ENCODE measurements at places on chromosomes 4 and X. TPM values are rescaled to one million over a fixed set of nuclear protein-coding genes. Genes with fewer than 3 reads are reported as not detected.
A peak's percentile ranks its signal among the peaks of the same experiment; 100 is the strongest.

- H3K4me3 ChIP-seq: no peak overlapping the region
- no peak for DNase-seq
- H3K27me3 ChIP-seq: no peaks in the 10 kb centered on the region
- no peak overlapping the region for H3K27ac ChIP-seq
- H3K4me1 ChIP-seq: no peaks in the 10 kb centered on the region
Observed at GRCh38 chr4:8130346-8131066, 28.1 kb downstream of the ABLIM2 start.

DNA sequence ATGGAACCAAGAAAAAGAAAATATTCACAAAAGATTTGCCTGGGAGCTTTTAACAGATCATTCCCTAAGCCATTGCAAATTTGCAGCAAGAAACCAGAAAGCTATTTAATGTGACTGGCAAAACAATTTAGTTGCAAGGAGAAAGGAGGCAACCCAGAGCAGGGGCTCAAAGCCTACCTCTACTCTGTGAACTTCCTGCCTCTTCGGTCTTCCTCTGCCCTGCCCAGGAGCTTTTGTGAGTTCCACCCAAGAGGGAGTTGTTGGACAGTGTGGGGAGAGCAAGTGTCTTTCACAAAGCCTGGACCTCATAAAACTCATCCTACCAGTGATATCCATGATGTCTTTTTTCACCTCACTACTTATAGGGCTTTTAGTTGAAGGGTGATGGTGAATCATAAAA is 107.4 kb downstream of the AFF1 start:
- H3K4me3 ChIP-seq: no peak overlapping the region
- no peaks in the 10 kb centered on the region for H3K36me3 ChIP-seq
- H3K27ac ChIP-seq: peak overlapping the region; percentile 53
- peaks cover 74% of the 10 kb centered on the region for H3K4me1 ChIP-seq

GRCh38 chrX:68147848-68148247 is 285.4 kb downstream of the OPHN1 start:
- no peak for DNase-seq
- H3K27ac ChIP-seq: no peak overlapping the region
- H3K36me3 ChIP-seq: no peaks in the 10 kb centered on the region
- no peaks in the 10 kb centered on the region for H3K4me1 ChIP-seq
- H3K4me3 ChIP-seq: no peak overlapping the region

GRCh38 chr4:7733201-7733600 is 206.5 kb downstream of the AFAP1 start:
- H3K27ac ChIP-seq: no peak overlapping the region
- no peaks in the 10 kb centered on the region for H3K4me1 ChIP-seq
- H3K27me3 ChIP-seq: no peaks in the 10 kb centered on the region
- H3K36me3 ChIP-seq: no peaks in the 10 kb centered on the region

DNA sequence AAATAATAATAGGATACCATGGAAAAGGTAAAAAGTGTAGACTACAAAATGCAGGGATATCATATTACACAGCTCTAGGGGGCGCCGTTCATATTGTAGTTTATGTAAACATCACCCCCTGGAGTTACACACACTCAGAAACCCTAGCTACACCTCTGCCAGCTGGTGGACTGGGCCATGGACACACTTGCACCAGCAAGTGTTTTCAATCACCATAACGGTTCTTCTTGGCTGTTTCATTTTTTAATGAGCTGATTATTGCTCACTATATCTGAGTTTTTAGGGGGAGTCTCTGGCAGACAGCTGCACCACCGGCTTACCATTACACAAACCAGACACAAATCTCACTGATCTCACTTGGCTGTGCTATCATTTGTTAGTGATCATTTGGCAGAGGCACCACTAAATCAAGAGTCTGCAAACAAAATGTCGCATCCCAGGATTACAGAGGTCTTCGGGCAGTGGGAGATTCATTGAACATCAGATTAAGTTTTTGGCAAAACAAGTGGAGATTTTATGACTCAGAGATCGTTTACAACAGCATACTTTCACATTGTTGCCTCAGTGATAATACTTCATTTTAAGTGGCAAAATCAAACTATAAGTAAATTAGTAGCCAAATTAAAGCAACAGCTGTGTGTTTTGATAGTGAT is 185.7 kb downstream of the UNC5C start:
- no peak overlapping the region for H3K4me3 ChIP-seq
- no peak overlapping the region for H3K27ac ChIP-seq
- DNase-seq: peak; percentile 49

DNA sequence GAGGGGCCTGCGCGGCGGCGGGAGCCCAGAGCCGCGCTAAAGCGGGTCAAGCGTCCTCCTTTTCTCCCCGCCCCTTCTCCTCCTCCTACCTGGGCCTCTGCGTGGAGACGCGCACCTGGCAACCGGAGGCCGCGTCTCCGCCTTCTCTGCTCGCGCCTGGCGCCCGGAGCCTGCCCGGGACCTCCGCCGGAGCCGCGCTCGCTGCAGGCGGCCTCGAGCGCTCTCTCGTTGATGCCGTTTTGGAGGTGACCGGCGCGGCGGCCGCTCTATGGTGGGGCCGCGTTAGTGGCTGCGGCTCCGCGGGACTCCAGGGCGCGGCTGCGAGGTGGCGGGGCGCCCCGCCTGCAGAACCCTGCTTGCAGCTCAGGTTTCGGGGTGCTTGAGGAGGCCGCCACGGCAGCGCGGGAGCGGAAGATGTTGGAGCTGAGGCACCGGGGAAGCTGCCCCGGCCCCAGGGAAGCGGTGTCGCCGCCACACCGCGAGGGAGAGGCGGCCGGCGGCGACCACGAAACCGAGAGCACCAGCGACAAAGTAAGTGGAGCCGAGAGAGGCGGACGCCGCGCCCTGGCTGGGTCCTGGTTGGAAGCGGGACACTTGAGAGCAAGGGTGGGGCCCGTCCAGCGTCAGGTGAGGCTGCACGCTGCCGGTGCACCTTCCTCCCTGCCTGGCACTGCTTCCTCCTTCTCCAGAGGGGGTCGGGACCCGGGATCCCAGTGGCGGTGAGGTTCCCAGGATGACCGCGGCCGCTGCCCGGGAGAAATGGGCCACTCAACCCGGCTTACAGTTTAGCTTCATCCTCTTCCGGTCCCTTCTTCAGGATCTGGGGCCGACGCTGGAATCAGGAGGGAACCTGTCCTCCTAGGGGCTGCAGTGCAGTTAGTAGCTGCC is at the start of gene CDS1:
TSS of gene CDS1 (plus strand) at position 140 of the 888 bp plus-strand sequence. CDS start at position 415, 275 bp downstream.
- peaks cover 52% of the 10 kb centered on the region for H3K27me3 ChIP-seq
- no peak within 1 kb of the TSS for H3K27ac ChIP-seq
- peak; percentile 65 for DNase-seq
- no peaks in the 10 kb centered on the region for H3K36me3 ChIP-seq
- H3K4me3 ChIP-seq: peak within 1 kb of the TSS; percentile 73

GRCh38 chr4:138035781-138036258 is 206.3 kb downstream of the SLC7A11 start:
- H3K4me1 ChIP-seq: no peaks in the 10 kb centered on the region
- no peaks in the 10 kb centered on the region for H3K27me3 ChIP-seq
- H3K27ac ChIP-seq: no peak overlapping the region
- H3K36me3 ChIP-seq: no peaks in the 10 kb centered on the region
- no peak overlapping the region for H3K4me3 ChIP-seq
- peak; percentile 71 for DNase-seq

- no peak overlapping the region for H3K4me3 ChIP-seq
- H3K4me1 ChIP-seq: no peaks in the 10 kb centered on the region
- no peak overlapping the region for H3K27ac ChIP-seq
- no peaks in the 10 kb centered on the region for H3K36me3 ChIP-seq
- H3K27me3 ChIP-seq: no peaks in the 10 kb centered on the region
Observed at GRCh38 chrX:42290608-42291007, 367.3 kb upstream of the CASK start.

- H3K27me3 ChIP-seq: peaks cover 7% of the 10 kb centered on the region
- H3K4me1 ChIP-seq: no peaks in the 10 kb centered on the region
- no peak overlapping the region for H3K27ac ChIP-seq
Observed at GRCh38 chrX:151981129-151981528, 6.7 kb upstream of the GABRE start.

- DNase-seq: no peak
- H3K4me1 ChIP-seq: no peaks in the 10 kb centered on the region
- no peaks in the 10 kb centered on the region for H3K36me3 ChIP-seq
- H3K27ac ChIP-seq: no peak overlapping the region
- no peaks in the 10 kb centered on the region for H3K27me3 ChIP-seq
Observed at GRCh38 chr4:155173371-155173770, 35.1 kb upstream of the NPY2R start.

- no peaks in the 10 kb centered on the region for H3K4me1 ChIP-seq
- H3K27ac ChIP-seq: no peak overlapping the region
- no peaks in the 10 kb centered on the region for H3K27me3 ChIP-seq
- no peaks in the 10 kb centered on the region for H3K36me3 ChIP-seq
- DNase-seq: no peak
Observed at GRCh38 chr4:60400593-60400992, 799.5 kb upstream of the ADGRL3 start.

The BBS7 gene
- total RNA-seq: 39.7 TPM

The P2RY4 gene
- total RNA-seq: not detected

All from neural progenitor cell (in vitro differentiated cells).